ENCODE measurements at places on chromosomes 3 and 15. TPM values are rescaled to one million over a fixed set of nuclear protein-coding genes. Genes with fewer than 3 reads are reported as not detected.
A peak's percentile ranks its signal among the peaks of the same experiment; 100 is the strongest.

DNA sequence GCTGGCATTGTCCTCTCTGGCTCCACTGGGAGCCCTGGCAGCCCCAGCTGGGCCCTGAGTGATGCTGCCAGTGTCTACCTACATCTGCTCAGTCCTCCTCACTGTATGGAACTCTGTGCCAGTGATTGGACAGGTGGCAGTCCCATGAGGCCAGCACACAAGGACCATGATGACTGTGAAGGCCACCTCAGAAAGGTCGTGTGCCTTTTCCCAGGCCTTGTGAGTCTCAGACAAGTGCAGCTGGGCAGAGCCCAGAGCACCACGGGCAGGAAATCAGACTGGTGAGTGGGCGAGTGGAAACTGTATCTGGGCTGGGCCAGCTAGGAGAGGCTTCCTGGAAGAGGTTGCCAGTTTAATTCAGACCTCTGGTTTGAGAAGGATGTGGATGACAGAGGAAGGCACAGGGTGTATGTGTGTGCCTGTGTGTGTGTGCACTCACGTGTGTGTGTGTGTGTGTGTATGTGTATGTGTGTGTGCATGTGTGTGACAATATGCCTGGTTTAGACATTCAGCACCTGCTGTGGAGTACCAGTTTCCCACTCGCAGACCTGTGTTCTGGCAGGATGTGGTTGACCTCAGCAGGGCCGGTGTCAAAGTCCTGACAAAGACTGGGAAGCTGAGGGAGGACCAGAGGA, 7.0 kb downstream of the MAPKAPK3 start:
- no peak overlapping the region for H3K4me3 ChIP-seq
- peak overlapping the region; percentile 29 for H3K27ac ChIP-seq
- H3K4me1 ChIP-seq: peaks cover 63% of the 10 kb centered on the region
- no peaks in the 10 kb centered on the region for H3K27me3 ChIP-seq
- no peaks in the 10 kb centered on the region for H3K36me3 ChIP-seq

DNA sequence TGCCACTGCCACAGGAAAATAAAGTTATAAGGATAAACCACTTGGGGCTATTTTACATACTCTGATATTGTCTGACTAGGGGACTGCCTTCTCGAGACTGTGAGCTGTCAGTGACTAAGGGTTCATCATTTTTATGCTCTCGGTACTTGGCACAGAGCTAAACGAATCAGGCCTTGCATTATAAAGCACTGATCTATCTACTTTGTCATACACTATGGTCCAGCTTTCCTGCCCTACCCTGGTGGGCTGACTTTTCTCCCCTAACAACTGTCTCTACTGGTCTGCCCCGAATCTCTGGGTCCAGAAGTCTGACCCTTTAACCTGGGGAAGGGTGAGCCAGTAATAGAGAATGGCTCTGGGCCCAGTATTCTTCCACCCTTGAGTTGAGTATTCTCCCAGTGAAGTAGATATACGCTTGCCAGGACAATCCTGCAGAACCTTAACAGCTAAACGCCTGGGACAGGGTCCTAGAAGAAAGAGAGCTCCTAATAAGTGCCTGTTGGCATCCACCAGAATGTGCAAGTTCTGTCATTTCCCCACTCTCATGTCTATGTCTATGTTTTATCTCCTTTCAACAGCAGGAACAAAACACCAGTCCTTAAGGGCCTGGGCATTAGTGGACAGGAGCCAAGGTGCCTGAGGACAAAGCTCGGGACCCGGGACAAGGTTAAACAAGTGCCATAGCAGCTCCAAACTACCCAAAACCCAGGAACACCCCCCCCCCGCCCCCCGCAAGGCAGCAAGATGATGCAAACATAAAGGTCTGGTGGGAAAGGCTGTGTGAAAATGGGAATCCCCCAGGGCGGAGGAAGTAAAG, 1.2 kb downstream of the LARP6 start:
- H3K27ac ChIP-seq: peak overlapping the region; percentile 91
- H3K27me3 ChIP-seq: peaks cover 12% of the 10 kb centered on the region
- DNase-seq: no peak
- H3K4me1 ChIP-seq: peaks cover 21% of the 10 kb centered on the region

- H3K4me3 ChIP-seq: no peak overlapping the region
- no peaks in the 10 kb centered on the region for H3K27me3 ChIP-seq
- DNase-seq: no peak
- no peaks in the 10 kb centered on the region for H3K36me3 ChIP-seq
These were observed 28.0 kb upstream of the TMOD3 start for GRCh38 chr15:51801391-51801835.

DNA sequence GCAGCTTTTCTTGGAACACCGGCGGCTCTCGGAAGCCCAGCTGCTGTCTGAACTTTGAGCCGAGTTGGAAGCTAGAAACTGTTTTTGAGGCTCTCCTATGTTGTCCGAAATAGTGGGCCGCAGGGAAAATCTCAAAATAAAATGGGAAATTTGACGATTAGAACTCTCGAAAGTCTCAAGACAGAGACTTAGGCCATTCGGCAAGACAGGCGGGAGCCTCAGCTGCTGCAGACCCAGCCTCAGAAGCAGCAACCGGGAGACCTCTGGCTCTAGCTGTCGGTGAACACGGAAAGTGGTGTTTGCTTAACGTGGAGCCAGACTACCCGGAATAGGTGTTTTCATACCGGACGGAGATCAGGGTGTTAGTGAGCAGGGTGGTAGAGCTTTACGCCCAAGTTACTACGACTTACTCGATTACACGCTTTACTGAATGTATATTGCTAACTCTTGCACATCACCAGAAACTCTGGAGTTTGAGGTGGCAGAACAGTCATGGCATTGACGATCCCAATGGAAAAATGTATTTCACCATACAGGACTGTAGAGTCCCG, 357 bp upstream of the MAN2C1 start:
- DNase-seq: no peak
- peaks cover 25% of the 10 kb centered on the region for H3K4me1 ChIP-seq
- H3K27ac ChIP-seq: peak overlapping the region; percentile 100

GRCh38 chr15:38482572-38482971, 28.6 kb downstream of the FAM98B start:
- no peak overlapping the region for H3K4me3 ChIP-seq
- H3K36me3 ChIP-seq: peaks cover 3% of the 10 kb centered on the region
- no peaks in the 10 kb centered on the region for H3K4me1 ChIP-seq
- no peaks in the 10 kb centered on the region for H3K27me3 ChIP-seq
- no peak for DNase-seq

DNA sequence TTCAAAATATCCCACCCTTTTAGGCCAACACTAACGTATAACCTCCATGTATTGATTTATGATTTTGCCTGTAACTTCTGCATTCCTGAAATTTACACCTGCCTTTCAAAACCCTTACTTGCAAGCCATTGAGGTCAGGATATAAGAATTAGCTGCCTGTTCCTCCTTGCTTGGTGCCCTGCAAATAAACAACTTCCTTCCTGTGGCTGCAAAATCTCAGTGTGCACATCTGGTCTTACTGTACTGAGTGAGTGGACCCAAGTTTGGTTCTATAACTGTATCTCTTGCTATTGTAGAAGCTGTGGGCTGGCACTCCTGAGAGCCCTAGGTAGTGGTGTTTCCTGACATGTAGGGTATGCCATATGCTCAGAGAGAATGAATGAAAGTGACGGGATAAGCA, 191.1 kb upstream of the RASGRP1 start:
- H3K27me3 ChIP-seq: no peaks in the 10 kb centered on the region
- no peak overlapping the region for H3K4me3 ChIP-seq
- DNase-seq: no peak
- H3K27ac ChIP-seq: no peak overlapping the region
- H3K36me3 ChIP-seq: no peaks in the 10 kb centered on the region

- no peaks in the 10 kb centered on the region for H3K36me3 ChIP-seq
- no peak for DNase-seq
- no peaks in the 10 kb centered on the region for H3K27me3 ChIP-seq
- H3K4me1 ChIP-seq: peaks cover 25% of the 10 kb centered on the region
- peak overlapping the region; percentile 53 for H3K27ac ChIP-seq
- H3K4me3 ChIP-seq: no peak overlapping the region
These were observed 87.4 kb downstream of the NFKBIZ start for GRCh38 chr3:101936419-101937356.

GRCh38 chr15:101391431-101391830, 96.4 kb upstream of the SNRPA1 start:
- no peak overlapping the region for H3K27ac ChIP-seq
- H3K27me3 ChIP-seq: no peaks in the 10 kb centered on the region
- peak; percentile 3 for DNase-seq

- no peaks in the 10 kb centered on the region for H3K4me1 ChIP-seq
- no peaks in the 10 kb centered on the region for H3K27me3 ChIP-seq
- no peak overlapping the region for H3K4me3 ChIP-seq
- H3K36me3 ChIP-seq: no peaks in the 10 kb centered on the region
These were observed 58.8 kb upstream of the CTXND1 start for GRCh38 chr15:80310776-80311175.

DNA sequence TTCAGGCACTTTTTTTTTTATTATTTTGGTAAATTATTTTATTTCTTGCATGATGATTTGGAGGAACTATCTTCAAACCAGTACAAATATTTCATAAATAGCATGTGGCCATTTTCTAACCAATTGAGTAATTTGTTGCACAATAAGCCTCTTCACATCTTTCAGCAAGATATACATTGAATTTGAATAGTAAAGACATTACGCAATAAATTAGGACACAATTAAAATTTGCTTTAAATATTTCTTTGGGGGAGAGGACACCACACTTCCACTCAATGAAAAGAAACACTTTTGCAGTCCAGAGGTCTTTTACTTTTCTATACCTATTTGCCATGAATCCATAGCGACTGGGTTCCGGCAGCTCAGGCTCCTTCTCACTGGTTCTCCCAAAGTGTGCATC, 762.6 kb upstream of the GOLIM4 start:
- DNase-seq: no peak
- no peaks in the 10 kb centered on the region for H3K4me1 ChIP-seq
- H3K27me3 ChIP-seq: no peaks in the 10 kb centered on the region

The REC114 gene
- total RNA-seq: not detected
